Immature natural killer cell (primary cell): ENCODE measurements at places on chromosomes 3 and 15.

DNA sequence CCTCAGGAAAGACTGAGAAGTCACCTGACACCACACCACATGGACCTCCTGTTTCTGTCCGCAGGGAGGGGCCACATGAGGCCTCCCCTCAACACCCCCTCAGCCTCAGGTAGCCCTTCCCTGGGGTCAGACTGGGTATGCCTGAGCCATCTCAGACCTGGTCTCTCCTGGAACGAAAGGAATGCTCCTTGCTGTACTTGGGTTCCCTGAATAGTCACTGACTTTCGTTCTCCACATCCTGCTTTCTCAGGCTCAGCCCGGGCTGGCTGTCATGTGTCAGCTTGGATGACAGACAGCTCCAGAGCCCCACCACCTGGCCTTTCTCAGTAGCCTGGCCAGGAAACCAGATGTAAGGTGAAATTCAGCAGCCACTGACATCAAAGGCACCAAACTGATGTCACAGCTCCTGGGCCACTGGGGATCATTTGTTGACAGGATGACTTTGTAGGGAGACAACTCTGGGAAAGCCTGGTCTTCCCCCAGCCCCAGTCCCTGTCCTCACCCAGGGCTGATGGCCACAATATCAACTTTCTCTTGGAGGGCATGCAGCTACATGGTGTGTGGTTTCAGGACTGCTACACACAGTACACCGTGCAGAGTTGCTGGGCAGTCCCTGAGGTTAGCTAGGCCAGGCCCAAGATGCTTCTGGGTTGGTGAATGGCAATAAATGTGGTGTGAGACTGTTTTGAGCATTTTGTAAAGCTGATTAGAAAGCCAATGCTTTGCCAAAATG is 141.4 kb upstream of the MRPS22 start:
- no peak for DNase-seq

- DNase-seq: no peak
Measured at GRCh38 chr15:57432141-57432741, 55.9 kb downstream of the CGNL1 start.

DNA sequence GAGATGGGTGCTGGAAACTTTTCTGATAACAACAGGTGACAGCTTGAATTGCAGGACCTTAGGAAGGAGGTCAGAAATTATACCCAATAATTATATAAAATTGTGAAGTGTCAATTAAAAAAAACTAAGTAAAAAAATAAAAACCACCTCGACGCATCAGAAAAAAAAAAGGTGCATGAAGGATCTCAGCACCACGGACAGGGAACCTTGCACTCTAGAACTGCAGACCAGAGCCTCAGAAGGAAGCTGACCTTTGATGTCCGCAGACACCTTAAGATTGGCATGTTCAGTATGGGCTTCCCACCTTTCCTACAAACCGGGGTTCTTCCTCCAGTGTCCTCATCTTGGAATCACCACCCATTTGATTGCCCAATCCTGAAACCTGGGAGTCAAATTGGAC is 60.9 kb downstream of the SCN10A start:
- DNase-seq: no peak

DNA sequence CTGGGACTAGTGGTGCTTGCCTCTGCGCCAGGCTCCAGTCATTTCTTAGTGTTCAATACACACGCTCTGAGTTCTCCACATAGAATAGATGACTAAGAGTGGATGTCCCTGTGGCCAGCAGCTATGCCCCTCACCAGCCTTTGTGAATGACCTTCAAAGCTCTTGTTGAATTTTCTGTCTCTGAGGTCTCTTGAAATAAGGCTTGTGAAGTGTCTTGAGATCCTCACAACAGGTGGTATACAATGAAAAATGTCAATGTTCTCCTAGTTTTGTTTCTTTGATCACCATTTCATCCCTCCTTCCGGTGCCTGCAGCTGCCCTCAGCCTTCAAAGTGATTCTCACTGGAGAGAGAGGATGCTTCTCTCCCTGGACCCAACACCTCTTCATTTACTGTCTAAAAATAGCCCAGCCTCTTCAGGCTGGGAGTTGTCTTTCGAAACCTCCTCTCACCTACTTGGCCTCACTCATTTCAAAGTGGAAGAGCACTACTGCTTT is 5.4 kb downstream of the MAPKBP1 start:
- no peak for DNase-seq

- DNase-seq: no peak
Measured at GRCh38 chr15:68377766-68378165, 54.2 kb downstream of the ITGA11 start.

- no peak for DNase-seq
Measured at GRCh38 chr15:67769497-67770357, 55.6 kb upstream of the SKOR1 start.

- no peak for DNase-seq
Measured at GRCh38 chr3:155634121-155634719, 110.7 kb downstream of the PLCH1 start.

- DNase-seq: no peak
Measured at GRCh38 chr15:68292967-68293366, 15.4 kb downstream of the FEM1B start.

- DNase-seq: no peak
Measured at GRCh38 chr3:193237030-193237429, 4.0 kb upstream of the PLAAT1 start.

- DNase-seq: no peak
Measured at GRCh38 chr15:41281236-41281635, 50.2 kb downstream of the CHP1 start.

DNA sequence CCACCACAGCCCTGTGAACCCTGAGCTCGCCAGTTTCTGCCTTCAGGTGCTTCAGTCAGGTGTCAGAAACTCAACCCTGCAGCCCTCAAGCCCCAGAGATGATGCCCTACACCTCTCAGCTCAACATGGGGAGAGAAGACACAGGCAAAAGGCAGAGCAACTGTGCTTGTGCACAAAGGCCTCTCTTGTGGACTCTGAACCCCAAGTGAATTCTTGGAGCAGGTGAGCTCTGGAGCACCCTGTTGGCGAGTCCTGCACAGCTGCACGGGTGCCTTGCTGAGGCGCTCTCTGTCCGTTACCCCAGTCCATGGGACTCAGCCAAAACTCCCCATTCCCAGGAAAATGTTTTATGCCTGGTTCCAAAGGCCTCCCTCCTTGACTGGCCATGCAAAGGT is 197.0 kb downstream of the KLF13 start:
- DNase-seq: no peak

DNA sequence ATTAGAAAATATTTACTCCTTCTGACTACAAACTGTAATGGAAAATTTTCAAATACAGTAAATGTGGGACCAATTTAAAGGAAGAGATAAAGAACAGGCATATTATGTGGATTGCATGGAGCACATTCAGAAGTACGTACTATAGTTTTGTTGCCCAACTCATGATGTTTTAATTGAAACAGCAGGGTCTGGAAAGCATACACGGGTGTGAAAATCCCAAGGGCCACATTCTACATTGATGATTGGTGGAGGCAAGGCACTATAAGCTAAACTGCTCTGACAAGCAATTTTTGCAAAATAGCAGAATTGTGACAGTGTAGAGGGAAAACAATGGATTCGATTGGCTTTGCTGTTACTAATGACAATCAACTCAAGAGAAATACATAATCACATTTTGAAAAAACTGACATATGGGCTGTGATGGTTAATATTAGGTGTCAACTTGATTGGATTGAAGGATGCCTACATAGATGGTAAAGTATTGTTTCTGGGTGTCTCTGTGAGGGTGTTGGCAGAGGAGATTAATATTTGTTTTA is 458.6 kb downstream of the PYDC2 start:
- no peak for DNase-seq

DNA sequence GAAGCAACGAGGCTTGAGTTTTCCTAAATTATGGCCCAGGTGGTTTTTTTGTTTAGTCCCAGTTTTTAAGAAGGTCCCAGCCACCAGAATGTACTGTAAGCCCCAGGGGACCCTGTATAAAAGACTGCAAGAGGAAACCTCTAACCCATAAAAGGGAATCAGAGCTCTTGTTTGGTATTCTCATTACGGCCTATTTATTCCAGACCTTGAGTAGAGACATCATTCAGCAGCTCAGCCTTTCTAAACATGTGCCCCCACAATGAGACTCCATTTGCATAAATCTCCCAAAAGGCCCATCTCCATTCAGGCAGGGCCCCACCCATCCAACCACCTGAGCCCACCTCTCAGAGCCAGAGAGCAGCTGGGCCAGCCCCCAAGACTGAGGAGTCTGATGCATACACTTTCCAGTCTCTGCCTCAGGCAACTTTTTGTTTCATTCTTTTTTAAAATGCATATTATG is 25.7 kb downstream of the ZDHHC3 start:
- no peak for DNase-seq

DNA sequence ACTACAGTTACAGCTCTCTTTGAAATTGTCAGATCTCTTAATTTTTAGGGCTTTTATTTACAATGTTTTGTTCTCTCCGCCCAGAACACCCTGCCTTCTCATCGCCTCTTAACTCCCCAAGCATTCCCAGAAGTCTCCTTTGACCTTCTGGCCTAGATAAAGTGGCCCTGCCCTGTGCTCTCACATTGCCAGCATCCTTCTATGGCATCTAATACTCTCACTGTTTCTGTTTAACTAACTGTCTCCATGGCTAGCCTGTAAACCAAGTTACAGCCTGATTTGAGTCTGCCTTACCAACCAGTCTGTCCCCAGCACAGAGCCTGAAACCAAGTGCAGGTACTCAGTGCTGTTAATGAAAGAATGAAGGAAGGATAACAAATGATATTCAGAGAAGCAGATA is 19.9 kb downstream of the COL8A1 start:
- no peak for DNase-seq

GRCh38 chr3:187085933-187086332 is 53.4 kb downstream of the RPL39L start:
- no peak for DNase-seq

GRCh38 chr15:27730868-27731267 is 368.2 kb downstream of the OCA2 start:
- no peak for DNase-seq

GRCh38 chr3:100650651-100651619 is 41.5 kb downstream of the ADGRG7 start:
- no peak for DNase-seq

DNA sequence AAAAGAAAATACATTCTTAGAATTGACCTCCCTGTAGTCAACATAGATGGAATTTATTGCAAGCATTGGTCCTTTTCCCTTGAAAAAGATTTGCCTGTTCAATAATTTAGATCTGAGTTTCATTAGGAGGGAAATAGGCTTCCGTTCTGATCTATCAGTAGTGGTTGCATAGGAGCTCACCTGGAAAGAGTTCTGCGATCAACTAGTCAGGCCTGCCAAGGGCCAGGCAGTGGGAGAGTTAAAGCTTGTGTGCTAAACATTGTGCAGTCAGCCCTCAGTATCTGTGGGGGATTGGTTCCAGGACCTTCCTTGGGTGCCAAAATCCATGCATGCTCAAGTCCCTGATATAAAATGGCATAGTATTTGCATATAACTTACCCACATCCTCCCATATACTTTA is 29.6 kb upstream of the IDH2 start:
- DNase-seq: no peak

DNA sequence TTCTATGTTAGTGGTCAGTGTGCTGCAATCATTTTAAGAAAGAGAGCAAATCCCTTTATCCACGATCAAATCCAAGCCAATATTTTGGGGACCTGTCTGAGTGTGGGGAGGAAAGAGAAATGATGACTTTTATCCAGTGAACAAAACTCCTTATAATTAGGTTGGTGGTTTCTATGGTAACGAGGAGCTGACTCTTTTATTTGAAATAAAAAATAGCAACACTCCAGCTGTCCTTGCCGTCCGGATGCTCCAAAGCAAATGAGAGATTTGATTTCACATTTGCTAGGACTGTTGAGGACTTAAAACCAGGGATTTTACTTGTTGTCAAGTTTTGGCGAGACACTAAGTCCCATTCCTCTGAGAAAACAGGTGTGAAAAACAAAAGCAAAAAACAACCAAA is 154.0 kb upstream of the PRICKLE2 start:
- DNase-seq: no peak

DNA sequence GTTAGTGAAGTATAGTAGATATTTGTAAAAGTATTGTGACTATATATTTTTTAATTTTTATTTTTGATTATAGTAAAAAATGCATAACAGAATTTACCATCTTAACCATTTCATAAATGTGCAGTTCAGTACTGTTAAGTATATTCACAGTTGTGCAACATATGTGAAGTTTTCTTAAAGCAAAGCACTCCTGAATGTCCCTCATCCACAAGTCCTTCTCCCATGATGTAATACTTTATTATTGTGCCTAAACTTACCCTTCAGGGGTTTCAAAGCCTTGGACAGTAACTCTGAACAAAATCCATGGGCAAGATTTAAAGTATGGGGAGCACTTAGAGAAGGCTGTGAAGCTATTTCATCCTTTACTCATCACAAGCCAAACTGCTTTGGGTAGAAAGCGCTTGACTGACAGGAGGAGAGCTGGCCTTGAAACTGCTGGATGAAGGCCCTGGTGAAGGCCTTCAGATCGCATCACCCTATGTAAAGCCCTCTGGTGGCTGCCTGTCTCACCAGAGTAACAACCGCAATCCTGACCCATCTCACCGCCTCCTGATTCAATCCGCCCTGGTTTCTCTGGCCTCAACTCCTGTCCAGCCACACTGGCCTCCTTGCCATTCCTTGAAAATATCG is 28.0 kb downstream of the LSM3 start:
- no peak for DNase-seq

DNA sequence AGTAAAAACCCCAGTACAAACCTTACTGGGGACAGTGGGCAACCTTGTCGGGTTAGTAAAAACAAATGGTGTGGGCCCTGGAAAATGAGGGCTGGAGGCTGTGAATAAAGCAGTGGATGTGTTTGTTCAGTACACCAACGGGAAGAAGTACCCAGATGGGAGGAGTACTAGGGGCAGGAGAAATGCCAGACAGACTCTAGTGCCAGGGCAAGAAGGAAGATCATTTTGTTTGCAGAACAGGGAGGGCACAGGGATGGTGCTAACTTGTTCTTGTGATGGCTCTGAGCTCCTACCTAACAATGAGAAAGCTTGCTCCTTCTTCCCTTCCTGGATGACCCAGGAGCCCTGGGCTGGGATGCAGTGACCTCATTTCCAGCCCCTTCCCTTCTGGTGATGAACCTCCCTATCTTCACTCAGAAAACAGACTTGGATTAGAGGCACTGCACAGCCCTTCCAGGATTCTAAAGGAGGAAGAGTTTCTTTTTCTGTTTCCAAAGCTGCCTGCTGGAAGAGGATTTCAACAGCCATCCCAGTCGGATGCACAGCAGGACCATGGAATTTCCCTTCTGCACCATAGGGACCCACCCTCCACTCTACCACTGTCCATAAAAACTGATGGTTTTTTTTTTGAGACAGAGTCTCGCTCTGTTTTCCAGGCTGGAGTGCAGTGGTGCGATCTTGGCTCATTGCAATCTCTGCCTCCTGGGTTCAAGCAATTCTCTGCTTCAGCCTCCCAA is 6.1 kb downstream of the RASSF1 start:
- DNase-seq: no peak
